Camera-type eye (tissue), 1 donor: ENCODE measurements at places on chromosomes 12 and 14. TPM values are rescaled to one million over a fixed set of nuclear protein-coding genes. Genes with fewer than 3 reads are reported as not detected.

Gene PTPRQ
- total RNA-seq: 21.9 TPM

Gene RBP5
- 1.4 TPM for total RNA-seq

Gene EIF2S3B
- total RNA-seq: 0.55 TPM

Gene SHMT2
- total RNA-seq: 88.8 TPM

Gene YAF2
- 75.3 TPM for total RNA-seq
